ENCODE measurements at places on chromosomes 11 and 22.

DNA sequence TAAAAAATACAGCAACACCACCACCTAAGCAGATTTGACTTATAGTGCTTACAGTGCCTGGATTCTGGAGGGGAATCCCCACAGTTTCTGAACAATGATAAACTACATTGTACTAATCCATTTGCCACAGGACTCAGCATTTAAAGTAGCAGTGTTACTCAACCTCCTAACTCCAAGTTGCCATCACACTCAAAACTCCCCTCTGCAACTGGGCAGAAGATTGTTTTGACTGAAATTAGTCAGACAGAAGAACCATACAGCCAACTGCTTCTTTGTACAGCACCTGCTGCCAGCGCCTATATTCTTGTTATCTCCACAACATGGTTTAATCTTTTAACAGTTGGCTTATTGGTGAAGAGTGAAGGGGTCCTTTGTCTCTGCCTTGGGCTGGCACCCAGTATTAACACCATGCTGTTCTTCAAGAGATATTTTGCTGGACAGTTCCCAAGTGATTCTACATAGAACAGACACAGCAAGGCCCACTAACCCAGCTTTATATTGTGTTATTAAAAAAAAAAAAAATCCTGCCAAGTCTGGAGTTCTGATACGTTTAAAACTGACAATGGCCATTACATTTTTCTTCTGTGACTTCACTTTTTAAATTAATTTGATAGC, 273.2 kb downstream of the DCDC1 start:
- DNase-seq = no peak

GRCh38 chr11:9004183-9004926, 554 bp upstream of the NRIP3 start:
- DNase-seq = peak; percentile 15

GRCh38 chr11:2580571-2581001, 119.2 kb downstream of the KCNQ1OT1 start:
- no peak for DNase-seq

DNA sequence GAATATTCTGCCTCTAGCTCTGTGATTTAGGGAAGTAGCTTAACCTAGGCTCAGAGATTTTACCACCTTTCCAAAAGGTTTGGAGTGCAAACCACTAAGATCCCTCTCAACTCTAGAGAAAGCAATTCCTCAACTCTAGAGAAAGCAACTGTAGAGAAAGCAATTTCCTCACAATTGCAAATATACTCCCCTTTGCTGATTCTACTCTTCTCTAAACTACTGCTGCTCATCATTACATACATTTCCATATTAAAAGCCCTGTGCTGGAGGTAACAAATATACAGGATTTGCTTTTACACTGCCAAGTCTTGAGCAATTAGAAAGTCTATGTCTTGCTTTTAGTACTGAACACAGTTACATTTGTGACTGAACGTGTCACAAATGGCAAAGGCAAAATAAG, 48.2 kb downstream of the ALG9 start:
- no peak for DNase-seq

DNA sequence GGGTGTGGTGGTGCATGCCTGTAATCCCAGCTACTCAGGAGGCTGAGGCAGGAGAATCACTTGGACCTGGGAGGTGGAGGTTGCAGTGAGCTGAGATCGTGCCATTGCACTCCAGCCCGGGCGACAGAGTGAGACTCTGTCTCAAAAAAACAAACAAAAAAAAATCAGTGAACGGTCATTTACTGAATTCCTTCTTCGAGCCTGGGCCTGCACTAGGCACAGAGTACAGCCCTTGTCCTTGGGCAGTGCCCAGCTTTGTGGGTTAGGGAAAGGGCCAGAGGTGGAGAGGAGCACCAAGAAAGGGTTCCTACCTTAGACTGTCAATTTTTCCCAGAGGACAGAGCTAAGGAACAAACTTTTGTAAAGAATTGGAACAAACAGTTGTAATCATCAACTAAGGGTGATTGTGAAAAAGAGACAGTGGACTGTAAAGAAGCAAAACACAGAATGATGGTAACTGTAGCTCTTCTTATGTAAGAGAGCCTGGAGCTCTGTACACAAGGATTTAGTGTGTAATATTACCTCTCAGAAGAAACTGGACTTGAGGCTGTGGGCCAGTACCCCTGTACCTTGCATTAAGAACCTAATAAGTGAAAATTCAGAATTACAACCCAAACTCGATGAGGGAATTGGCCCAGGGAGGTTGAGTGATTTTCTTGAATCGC, 10.8 kb downstream of the GVQW3 start:
- no peak for DNase-seq

DNA sequence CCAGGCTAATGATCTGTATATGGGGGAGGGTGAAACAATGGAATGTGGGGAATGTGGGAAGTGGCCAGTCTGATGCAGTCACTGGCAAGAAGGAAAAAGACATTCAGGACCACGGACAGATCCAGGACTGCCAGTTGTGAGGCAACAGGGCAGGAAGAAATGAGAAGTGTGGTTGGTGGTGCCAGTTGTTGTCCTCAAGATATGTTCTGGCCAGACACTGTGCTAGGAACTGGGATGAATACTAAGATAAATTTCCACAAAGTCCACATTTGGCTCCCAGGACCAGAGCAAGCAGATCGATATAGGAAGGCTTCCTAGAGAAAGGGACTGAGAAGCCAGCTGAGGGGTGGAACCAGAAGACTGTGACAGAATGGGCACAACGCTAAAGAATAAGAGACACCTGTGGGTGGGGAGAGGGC, 6.8 kb upstream of the TPBGL start:
- no peak for DNase-seq

All from activated T-cell treated with anti-CD3 and anti-CD28 coated beads for 1 hour (primary cell).